ENCODE measurements at places on chromosomes 16 and 17.
A peak's percentile ranks its signal among the peaks of the same experiment; 100 is the strongest.

GRCh38 chr16:75494661-75495075, 573 bp downstream of the CHST6 start:
- no peak for DNase-seq

DNA sequence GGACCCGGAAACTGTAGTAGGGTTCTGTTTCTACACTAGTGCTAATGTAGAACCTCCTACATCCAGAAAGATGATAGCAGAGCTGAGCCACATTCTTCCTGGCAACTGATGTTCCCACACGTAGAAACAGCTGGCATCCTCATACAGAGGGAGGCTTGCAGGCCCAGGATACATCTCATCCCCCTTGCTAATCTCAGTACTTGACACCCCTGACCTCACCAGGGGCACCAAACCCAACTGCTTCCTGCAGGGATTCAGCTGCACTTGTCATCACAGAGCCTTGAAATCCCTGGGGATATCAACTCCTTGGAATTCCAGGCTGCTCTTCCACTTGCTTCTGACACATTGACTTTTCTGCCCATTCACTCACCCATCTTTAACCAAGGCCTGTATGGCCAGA, 75.2 kb upstream of the HSBP1 start:
- DNase-seq, result no peak

- DNase-seq, result no peak
Observed at GRCh38 chr16:66524601-66525164, 25.2 kb downstream of the TK2 start.

DNA sequence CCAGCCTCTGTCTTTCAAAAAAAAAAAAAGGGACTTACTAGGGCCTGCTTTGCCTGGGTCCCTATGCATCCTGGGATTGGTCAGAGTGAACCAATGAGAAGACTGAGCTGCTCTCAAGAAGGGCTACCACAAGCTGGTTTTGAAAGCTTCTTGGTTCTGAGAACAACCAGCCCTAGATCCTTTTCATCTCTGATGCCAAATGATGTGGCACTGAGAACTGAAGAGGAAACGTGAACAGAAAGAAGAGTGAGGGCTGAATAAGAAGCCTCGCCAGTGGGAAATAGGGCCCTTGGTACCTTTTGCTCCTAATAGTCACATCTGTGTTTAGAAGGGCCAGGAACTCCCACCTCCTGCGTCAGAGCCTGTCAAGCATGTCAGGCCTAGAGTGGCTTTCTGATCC, 10.7 kb downstream of the TACO1 start:
- no peak for DNase-seq

- no peak for DNase-seq
Observed at GRCh38 chr17:42676424-42677011, at the start of gene PLEKHH3. Gene PLEKHH3, minus strand, starts transcription at chr17:42676994. Its CDS starts 431 bp downstream, at chr17:42676563.

DNA sequence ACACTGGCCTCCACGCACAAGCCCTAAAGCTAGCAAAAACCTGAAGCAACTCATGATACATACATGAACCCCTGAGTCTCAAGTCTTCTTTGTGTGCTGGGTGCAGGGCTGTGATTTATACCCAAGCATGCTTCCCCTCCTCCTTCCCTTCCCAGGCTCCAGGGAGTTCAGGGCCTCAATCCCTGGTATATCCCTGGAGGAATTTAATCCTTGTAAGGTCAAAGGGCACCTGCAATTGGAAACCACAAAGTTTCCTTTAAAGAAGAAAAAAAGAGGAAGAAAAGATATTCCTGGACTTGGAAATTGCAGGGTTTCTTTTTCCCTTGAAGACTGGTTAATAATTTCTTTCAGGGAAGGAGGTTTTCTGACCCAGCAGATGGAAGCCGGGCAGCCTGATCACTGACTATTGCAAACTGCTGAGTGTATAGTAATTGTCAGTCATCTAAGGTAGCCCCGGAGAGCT, 182.3 kb downstream of the AATF start:
- DNase-seq, result peak; percentile 34
